ENCODE measurements at places on chromosomes 6 and 20.

- DNase-seq: no peak
Measured at GRCh38 chr20:35661053-35661452, 3.6 kb downstream of the CPNE1 start.

- no peak for DNase-seq
Measured at GRCh38 chr6:128206610-128207426, 306.0 kb upstream of the THEMIS start.

DNA sequence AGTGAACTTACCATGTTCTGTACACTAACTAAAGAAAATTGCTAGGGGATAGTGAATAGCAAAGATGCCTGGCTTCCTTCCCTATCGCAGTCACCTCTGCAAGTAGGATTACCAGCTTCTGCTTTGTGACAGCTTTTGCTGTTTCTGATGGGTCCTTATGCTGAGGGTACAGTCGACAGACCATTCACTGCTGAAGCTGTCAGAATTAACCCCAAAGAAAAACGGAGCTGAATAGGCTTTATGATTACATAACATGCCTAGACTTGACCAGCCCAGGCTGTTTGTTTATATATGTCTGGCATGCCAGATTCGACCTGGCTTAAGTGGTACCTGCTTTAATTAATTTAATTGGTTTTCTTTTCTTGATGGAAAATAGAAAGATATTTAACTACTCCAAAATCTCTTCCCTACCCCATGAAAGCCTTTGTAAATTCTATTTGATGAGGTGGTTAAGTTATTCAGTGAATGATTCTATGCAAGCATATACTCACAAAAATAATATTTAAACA, 21.7 kb upstream of the PRELID3B start:
- DNase-seq: no peak

DNA sequence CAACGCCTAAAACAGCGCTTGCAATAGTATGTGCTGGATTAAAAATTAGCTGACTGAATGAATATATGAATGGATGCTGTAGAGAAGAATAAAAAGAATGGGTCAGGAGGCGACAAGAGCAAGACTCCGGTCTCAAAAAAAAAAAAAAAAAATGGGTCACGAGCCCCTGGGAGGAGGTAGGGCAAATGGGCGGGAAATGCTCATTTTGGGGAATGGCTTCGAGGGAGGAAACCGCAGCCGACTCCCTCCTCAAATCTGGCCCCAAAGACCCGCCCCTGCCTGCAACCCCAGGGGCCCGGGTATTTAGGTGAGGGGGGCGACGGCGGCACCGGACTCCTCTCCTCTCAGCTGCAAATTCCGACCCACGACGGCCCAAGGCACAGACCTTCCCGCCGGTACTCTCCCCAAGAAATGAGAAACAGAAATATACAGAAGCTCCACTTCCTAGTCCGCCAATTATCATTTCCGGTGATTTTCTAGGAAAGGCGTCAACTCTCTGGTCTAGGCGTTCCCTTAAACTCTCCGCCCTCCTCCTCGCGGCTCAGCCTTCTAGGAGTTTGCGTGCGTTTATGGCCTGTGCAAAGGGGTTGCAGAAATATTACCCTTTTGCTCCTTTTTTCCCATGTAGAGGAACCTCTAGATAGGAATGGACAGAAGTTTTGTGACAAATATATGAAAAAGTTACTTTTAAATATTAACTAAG, at the start of gene ZNF311:
Gene ZNF311 (minus strand): TSS at position 133 of the 703 bp plus-strand sequence. CDS start 1,361 bp downstream, outside the sequence.
- peak; percentile 26 for DNase-seq

- DNase-seq: no peak
Measured at GRCh38 chr20:60506061-60506460, 547.8 kb downstream of the CDH26 start.

DNA sequence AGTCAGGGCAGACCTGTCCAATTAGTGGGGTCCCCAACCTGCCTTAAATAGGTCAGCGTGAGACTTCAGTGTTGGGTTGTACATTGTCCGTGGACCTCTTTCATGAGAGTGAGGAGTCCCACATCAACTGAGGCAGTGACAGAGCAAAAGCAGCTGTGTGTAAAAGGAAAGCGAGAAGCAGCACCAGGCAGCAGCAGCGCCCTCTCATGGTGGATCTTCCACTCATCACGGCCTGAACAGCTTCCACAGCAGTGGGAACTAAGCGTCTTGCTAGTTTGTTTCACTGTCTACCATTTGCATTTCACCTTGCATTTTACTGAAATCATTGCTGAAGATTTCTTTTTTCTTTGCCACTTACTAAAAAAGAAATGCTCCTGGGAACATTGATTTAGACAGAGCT, 333.8 kb downstream of the PKHD1 start:
- no peak for DNase-seq

- DNase-seq: no peak
Measured at GRCh38 chr6:152096863-152097496, 289.5 kb downstream of the ESR1 start.

- no peak for DNase-seq
Measured at GRCh38 chr6:109718991-109719390, 27.9 kb downstream of the FIG4 start.

- no peak for DNase-seq
Measured at GRCh38 chr20:58261660-58262059, 33.2 kb upstream of the ANKRD60 start.

DNA sequence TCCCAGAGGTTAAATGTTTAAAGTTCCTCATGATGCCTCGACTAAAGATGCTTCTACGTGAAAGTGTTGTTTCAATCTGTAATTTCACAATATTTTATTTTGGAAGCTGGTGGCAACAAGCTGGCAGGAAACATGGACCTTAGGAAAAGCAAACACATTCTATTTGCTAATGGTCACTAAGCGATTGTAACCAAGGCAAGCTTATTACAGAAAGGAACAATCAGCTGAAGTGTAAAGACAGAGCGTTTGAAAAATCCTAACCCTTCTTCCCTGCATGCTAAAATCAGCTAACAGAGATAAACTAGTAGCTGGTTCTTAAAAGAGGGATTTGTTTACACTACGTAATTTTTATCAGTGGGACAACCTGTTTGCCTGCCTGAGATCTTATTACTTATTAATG, 50.0 kb downstream of the IL20RA start:
- DNase-seq: no peak
